ENCODE measurements at places on chromosomes 5 and 9.
A peak's percentile ranks its signal among the peaks of the same experiment; 100 is the strongest.

GRCh38 chr5:153617190-153617589, 126.7 kb downstream of the GRIA1 start:
- DNase-seq: no peak

DNA sequence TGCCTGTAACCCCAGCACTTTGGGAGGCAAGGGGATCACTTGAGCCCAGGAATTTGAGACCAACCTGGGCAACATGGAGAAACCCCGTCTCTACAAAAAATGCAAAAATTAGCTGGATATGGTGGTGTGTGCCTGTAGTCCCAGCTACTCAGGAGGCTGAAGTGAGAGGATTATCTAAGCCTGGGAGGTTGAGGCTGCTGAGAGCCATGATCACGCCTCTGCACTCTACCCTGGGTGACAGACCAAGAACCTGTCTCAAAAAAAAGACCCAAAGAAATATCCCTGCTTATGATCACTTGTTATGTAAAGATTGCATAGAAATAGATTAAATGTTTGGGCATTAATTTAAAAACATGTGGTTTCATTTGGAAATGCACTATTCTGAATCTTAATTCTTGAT, 125.1 kb downstream of the UGCG start:
- no peak for DNase-seq

DNA sequence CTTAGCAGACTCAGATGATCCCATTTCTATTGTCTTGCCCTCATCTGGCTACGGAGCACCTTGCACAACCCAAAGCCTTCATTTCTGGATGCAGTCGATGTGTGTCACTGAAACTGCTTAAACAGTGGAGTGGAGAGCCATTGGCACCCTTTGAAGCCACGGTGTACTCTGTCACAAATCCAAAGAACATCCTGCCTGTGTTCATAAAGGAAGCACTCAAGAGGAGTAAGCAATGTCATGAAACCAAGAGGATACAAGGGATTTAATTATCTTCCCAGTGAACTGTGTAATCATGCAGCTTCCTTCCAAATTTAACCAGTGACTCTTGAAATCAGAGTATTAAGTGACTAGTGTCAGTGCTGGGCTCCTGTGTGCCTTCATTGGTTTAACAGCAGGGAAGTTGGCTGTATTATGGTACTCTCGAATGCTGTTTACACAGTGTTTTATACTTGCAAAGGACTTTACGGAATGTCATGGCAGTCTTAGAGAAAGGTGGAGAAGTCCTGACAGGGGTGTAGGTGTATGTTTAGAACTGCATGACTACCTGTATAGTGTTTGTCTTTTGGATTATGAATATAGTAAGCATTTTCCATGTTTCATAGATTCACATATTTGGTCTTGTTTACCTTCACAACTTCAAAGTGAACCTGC, 41.9 kb downstream of the CD180 start:
- no peak for DNase-seq

- DNase-seq: no peak
These were observed 165.6 kb downstream of the PALM2AKAP2 start for GRCh38 chr9:109945573-109945972.

- no peak for DNase-seq
These were observed 103.6 kb upstream of the SSBP2 start for GRCh38 chr5:81854485-81854884.

DNA sequence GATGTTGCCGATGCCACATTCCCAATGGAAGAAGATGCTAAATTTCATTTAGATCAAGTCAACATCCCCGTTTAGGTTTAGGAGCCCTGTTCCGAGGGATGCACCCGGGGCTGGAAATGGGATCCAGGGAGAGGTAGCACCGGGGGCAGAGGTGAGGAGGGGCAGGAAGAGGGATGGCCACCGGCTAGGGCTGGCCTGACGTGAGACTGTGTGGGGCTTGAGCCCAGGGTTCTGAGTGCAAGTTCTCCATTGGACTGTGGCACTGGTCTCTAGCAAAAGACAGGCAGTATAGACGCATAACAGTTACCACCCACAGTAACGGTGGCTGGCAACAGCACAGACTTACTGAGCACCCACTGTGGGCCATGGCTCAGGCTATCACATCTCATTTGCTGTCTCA, 209.0 kb upstream of the MVB12B start:
- DNase-seq: no peak

- DNase-seq: peak; percentile 12
These were observed 147.3 kb downstream of the ACTL7B start for GRCh38 chr9:108708448-108708847.

GRCh38 chr5:117788596-117788995, 1199.8 kb downstream of the DTWD2 start:
- DNase-seq: no peak

- no peak for DNase-seq
These were observed 92.8 kb upstream of the CAST start for GRCh38 chr5:96569332-96569731.

- DNase-seq: no peak
These were observed 373.7 kb downstream of the ARL15 start for GRCh38 chr5:53936481-53937352.

DNA sequence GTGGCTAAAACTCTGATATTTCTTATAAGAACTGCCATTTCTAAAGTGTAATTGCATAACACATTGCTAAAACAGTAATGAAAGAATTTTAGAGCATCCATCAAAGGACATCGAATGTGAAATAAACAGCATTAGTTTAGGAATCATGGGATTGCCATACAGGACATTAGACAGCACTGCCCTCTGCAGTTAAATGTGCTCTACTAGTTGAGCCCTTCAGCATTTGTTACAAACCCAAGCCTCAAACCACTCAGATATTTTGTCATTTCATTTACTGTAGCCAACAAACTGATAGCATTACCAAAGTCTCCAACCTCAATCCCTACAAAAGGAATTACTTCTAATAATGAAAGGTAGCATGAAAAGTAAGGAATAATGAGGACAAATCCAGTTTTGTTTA, 116.8 kb upstream of the COX7C start:
- DNase-seq: no peak

- DNase-seq: no peak
These were observed 10.6 kb downstream of the ACSL6 start for GRCh38 chr5:132000677-132001453.

DNA sequence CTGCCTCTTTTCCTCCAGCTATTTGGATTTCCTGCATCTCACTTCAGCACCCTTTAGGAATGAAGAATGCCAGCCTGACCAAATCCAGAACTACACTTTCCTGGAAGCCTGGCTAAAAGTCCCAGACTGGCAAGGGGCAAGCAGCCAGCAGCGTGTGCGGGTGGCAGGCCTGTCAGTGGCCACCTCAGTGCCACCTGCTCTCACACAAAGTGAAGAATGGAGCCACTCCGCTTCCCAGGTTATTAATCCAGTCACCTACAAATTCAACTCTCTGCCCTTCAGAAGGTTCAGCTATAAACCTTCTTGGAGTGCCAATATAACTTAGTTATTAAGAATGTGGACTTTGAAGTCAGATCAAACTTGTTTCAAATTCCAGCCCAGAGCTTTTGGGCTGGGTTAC, 6.7 kb upstream of the ALDOB start:
- no peak for DNase-seq

- DNase-seq: no peak
These were observed 209.1 kb downstream of the ASTN2 start for GRCh38 chr9:117205806-117206205.

DNA sequence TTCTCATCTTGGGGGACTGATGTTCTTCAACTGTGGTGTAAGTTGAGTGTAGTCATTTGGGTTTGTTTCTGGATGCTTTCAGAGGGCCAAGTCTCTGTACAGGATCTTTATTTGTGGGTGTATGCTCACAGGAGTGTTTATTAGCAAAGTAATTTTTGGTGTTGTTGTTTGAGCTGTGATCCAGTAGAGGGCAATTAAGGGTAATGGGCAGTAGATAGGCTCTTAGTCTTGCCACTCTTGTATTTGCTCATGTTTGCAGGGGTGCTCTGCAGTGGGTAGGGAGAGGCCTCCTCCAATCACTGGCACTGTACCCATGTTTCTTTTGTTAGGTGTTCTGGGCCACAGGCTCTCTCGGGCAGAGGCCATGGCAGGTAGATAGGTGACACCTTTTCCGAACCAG, 45.9 kb upstream of the ITGA2 start:
- no peak for DNase-seq

- no peak for DNase-seq
These were observed 43.1 kb downstream of the LHX2 start for GRCh38 chr9:124054582-124055227.

GRCh38 chr9:93127395-93127911, 6.6 kb downstream of the NINJ1 start:
- DNase-seq: peak; percentile 62

GRCh38 chr5:29197631-29198454, 1995.6 kb upstream of the CDH6 start:
- DNase-seq: no peak

GRCh38 chr5:115231598-115231997, 31.1 kb downstream of the PGGT1B start:
- DNase-seq: no peak

All from putamen (tissue), 1 donor.